CD4-positive, alpha-beta T cell (primary cell): ENCODE measurements at places on chromosomes 16 and 17.

- no peak for DNase-seq
Observed at GRCh38 chr17:8282345-8282744, 6.1 kb upstream of the RANGRF start.

DNA sequence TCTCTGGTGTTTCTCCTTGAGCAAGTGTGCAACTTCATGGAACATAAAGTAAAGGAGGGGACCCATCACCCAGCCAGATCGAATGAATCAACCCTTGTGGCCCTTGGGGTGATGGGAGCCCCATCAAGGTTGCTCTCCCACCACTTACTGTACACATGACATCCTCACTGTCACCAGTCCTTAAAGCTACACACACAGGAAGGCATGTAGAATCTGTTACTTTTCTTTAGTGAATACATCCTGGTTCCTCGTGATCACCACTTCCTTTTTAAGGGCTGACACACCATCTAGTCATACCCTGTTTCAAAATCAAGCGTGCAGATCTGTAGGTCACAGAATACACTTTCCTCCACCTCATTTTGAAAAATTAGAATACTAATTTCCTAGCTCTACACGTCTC is 22.6 kb upstream of the MPHOSPH6 start:
- DNase-seq = no peak

DNA sequence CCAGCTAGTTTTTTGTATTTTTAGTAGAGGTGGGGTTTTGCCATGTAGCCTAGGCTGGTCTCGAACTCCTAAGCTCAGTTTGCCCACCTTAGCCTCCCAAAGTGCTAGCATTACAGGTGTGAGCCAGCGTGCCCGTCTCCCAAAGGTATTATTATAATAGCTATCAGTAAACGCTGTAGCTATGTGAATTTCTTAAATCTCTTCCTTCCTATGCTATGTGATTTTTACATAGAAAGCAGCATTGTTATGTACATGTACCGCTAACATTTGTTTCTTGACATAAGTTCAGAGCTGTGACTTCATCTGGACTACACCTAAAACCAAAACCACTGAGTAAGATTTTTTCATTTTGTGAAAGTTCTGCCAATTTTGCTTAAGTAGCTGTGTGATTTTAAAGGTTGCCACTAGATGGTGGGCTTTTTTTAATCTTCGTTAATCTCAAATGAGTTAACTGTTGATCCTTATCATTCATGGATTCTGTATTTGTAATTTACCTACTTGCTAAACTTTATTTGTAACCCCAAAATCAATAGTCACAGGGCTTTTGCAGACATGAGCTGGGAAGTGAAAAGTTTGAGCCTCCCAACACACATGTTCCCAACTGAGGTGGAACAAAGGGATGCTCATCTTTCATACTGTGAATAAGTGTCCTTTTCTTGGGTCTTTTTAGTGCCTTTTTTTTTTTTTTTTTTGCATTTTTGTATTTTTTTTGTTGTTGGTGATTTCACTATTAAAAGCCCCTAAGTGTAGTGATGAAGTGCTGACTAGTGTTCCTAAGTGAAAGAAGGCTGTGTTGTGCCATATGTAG is 21.9 kb downstream of the PRKAR1A start:
- no peak for DNase-seq

- DNase-seq = no peak
Observed at GRCh38 chr17:79633993-79634813, 23.4 kb upstream of the RBFOX3 start.

GRCh38 chr16:73002866-73003265 is 45.1 kb downstream of the ZFHX3 start:
- DNase-seq = no peak

DNA sequence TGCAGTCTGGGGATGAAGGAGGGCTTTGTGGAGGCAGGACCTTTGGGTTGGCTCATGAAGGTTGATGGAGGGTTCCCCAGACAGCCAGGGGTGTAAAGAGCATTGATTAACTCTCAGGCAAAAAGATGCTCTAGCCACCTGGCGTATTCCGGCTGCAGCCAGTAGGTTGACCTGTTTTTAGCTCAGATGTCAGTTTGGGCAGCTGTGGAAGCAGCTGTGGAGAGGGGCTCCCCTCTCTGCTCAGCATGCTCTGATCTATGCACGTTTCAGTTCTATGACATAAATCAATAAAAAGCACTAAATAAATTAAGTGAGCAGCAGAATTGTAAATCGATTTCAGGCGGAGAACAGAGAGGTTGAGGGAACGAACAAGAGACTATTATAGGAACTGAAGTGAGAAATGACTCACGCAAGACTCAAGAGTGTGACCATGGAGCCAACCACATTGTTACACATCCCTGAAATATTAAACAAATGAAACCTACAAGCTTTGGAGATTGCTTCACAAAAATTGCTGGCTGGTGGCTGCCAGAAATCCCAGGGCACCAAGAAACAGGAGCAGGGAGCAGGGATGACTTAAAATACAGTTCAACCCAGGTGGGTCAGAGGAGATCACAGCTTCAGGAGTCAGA is 111.9 kb downstream of the GSG1L start:
- DNase-seq = no peak

- no peak for DNase-seq
Observed at GRCh38 chr17:958712-959451, 20.7 kb downstream of the NXN start.

DNA sequence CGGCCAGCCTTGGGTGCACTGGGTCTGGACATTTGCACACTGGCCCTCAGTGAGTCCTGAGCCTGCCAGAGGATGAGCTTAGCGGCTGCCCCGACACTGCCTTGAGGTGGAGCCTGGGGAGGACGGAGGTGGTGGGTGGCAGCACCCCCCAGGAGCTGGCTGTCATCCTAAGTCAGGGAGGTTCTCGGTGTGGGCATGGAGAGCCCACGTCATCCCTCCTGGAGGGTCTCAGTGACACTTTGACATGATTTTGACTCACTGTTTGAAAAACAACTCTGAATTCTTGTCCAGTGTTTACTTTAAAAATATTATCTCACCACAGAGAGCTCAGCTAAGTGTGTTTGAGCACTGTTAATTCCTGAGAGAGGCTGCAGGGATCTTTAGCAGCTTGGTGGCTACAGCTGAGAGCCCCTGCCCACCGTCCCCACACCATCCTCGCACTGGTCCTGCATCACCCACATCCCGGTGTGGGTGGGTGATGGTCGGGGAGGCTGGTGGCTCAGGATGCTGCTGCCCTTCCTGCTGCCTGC is 63.1 kb downstream of the BANP start:
- DNase-seq = no peak

DNA sequence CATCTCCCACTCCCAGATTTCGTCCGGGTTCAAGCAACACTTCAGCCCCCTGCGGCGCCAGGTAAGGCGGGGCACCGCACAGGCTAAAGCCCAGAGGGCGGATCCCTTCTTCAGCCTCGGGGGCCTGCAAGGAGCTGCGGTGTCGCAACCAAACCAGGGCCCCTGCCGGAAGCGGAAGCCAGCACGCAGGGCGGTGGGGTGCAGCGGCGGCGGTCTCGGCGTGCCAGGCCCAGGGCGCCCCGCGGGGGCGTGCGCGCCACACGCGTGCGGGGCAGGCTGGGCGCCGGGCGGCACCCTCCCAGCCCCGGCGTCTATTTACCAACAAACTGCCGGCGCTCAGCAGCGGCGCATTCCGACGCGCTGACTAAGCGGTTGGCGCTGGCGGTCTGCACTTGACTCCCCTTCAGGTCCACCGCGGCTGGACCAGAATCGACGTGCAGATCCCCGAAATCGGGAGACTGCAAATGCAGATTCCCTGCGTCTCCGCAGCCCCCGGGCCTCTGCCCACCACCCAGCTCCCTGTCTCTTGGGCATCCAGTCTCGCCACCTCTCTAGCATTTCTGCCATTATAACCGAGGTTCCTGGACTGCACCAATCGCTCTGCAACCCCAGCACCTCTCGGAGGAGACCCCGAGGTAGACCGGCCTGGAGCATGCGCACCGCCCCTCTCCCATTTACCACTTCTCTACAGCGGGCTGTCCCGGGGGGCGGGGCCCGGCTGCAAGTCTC is 421 bp upstream of the DLX4 start:
- peak; percentile 60 for DNase-seq

DNA sequence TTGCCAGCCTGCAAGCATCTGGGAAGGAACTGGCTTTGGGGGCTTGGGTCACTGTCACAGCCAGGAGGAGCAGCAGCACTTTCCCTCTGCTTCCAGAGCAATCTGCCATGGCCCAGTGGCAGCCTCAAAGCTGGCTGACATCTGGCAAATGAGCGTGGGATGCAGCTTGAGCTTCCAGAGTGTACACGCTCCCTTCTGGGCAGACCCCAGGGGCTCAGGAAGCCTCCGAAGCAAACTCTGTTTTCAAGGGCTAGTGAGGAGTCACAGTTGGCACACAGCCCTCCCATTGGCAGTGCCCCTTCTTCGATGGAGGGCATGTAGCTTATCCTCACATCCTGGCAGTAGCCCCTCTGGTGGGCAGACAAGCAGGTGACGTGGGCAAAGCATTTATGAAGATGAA is 249.6 kb downstream of the ENGASE start:
- no peak for DNase-seq

DNA sequence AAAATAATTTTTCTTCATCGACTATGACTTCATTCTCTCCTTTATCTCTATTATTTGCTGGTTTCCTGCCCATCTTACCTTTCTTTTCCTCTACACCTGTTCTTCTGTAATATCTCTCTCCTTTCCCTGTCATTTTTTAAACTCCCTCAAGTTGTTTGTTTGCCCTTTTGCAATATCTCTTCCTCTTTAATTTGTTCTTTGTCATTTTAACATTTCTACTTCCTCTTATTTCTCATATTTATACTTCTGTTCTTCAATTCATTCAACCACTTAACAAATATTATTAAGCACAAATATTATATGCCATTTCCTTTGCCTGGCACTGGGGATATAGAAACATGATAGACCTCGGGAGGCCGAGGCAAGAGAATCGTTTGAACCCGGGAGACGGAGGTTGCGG is 22.6 kb downstream of the MAP3K3 start:
- no peak for DNase-seq

DNA sequence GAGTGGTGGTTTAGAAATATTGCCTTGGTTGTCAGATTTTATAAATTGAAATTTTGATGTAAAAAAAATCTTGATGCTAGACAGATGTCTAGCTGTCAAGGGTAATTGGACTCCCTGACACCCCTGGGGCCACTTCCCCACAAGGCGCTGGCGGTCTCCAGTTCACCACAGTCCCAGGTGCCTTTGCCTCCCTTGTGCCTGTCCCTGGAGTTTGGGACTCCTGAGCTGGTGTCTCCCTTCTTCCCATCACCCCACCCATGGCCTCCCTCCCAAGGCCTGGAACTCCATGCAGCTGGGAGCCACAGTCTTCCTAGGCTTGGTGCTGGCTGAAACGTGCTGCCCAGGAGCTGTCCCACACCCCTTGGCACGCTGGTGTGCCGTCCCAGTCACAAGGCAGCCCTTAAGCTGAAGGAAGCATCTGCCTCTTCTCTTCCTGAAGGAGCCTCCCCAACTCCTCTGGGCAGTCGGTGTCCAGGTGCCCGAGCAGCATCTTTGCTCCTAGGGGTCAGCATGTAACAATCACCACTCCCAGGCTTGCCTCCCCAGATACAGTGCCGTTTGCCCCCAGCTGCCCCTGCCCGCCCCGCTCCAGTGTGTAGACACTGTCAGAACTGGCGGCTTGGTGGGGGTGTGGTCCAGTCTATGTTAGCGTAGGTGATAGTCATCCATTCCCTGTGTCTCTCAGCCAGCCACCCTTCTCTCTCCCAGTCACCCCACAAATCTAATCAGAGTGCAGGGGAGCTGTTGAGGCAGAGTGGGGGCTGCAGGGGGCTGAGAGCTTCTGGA is 26.2 kb downstream of the POLR3E start:
- DNase-seq = no peak

GRCh38 chr16:19108409-19109287 is 5.1 kb upstream of the ITPRIPL2 start:
- no peak for DNase-seq

DNA sequence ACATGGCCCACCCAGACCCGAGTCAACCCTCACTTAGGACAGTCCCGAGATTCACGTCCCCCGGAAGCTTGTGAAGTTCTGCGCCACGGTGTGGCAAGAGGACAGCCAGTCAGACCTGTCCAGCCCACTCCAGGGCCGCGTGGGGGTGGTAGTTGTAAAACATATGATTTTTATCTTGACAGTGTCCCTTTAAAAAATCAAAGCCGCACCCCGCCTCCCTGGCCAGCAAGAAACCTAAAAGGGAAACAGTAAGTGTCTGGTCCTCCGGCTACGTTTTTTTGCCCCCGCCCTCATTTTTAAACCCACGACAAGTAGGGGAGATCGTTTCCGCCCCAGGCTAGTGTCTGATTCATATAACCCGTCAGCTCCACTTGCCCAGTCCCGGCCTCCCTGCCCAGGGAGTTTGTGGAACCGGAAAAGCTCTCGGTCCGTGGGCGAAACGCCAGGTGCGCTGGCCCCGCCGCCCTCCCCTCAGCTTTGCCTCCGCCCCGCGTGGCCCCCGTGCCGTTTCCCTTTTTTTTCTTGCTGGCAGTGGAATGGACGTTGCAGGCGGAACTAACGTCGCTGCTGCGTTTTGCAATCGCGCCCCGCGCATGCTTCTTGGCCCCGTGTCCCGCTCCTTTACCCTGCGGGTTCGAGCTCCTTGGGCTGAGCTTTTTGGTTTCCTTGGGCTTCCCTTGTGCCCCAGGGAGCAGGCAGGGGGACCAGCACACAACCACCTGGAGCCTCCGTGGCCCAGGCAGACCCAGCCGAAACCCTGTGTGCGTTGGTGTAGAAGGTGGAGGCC is 13.3 kb upstream of the NUDT16L1 start:
- DNase-seq = no peak

GRCh38 chr16:89035669-89036570 is 57.7 kb upstream of the ACSF3 start:
- DNase-seq = no peak

DNA sequence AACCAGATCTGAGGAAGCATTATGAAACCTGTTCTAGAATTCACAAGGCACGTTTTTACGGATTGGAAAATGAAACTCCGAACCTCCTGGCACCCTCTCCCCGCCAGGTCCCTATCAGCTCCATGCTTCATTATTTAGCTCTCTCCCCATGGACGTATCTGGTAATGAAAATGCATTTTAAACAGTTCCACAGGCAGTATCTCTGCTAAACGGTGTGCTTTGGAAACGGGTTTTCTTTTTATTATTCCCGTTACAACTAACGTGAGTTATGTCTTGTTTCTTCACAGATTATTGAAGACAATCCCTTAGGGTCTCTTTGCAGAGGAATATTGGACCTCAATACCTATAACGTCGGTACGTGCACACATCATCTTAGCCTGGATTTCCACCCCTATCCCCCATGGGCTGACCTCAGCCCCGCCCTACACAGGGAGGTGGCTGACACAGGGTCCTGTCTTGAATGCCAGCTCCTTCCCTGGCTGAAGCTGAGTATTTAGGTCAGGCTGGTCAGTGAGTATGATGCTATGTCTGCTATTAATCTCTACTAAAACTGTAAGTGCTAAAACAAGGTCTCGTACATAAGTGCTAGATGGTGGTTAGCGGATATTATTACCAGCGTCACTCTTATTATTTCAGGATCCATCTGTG is 82.9 kb downstream of the SDR42E1 start:
- no peak for DNase-seq

GRCh38 chr16:75219838-75220237 is 1.1 kb downstream of the CTRB1 start:
- no peak for DNase-seq

GRCh38 chr16:86740906-86741799 is 162.8 kb downstream of the FOXL1 start:
- DNase-seq = no peak

- no peak for DNase-seq
Observed at GRCh38 chr16:17301184-17301583, 169.6 kb downstream of the XYLT1 start.
